ENCODE measurements at places on chromosomes 11 and 22.

DNA sequence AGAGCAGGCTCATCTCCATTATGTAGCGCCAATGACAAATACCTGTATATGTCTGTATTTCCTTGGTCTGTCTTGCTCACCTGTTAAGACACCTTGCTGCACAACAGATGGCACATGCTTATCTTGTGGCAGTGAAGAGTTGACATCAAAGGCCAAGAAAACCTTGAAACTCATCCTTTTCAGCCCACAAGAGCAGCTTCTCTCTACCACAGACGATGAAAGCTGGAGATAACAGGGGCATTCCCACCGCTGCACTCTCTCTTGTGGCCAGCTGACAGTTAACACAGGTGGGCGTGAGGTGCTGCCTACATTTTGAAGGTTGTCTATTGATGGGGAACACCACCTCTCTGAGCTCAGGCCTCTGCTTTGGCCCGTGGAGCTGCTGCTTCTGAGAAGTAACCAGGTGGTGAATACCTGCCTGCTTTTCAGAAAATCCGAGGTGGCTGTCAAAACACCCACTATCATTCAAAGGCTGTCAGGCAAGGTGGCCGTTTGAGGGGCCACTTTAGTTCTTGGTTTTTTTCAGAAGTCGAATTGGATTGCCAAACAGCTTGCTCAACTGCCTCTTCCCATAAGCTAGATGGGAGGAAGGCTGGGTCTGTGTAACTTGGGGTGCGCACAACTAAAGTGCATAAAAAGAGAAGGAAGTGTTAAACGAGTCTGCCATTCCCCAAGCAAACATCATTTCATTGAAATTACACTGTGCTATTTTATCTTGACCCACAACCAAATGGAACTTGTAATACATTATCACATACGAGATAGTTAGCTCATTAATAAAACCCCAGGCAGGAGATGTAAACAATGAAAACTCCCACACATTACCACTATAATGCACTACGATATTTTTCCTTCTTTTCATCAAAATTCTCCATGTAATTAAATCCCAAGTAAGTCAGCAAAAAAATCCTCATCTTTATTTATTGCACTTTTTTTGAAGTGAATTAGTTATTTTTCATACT, 87.1 kb upstream of the RAG2 start:
- no peak for DNase-seq
- no peaks in the 10 kb centered on the region for H3K4me1 ChIP-seq
- no peaks in the 10 kb centered on the region for H3K36me3 ChIP-seq
- no peak overlapping the region for H3K27ac ChIP-seq
- H3K4me3 ChIP-seq, result no peak overlapping the region
- H3K27me3 ChIP-seq, result no peaks in the 10 kb centered on the region

DNA sequence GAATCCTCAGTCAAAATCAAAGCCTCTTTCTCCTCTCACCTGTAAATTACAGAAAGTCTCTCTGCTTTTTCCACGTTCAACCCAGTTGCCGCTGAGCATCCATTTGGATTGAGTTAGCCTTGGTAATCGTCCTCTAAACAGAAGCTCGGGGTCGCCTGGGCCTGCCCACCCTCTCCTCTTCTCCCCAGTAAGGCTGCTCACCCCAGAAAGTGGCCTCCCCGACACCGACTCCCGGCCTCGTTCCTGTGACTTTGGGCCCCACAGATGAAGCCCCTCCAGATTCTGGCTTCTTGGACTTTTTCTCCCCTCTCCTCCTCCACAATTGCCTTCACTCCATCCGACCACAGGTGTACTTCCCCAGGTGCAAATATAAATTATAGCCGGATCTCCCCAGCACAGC, 1500.0 kb downstream of the BRD1 start:
- H3K36me3 ChIP-seq, result no peaks in the 10 kb centered on the region
- no peak overlapping the region for H3K27ac ChIP-seq
- no peaks in the 10 kb centered on the region for H3K4me1 ChIP-seq
- peaks cover 1% of the 10 kb centered on the region for H3K27me3 ChIP-seq
- DNase-seq, result peak; percentile 41

- H3K36me3 ChIP-seq, result no peaks in the 10 kb centered on the region
- no peaks in the 10 kb centered on the region for H3K4me1 ChIP-seq
- H3K4me3 ChIP-seq, result no peak overlapping the region
- no peak for DNase-seq
These were observed 70.2 kb downstream of the SCN3B start for GRCh38 chr11:123584186-123584585.

- H3K27ac ChIP-seq, result no peak overlapping the region
- no peaks in the 10 kb centered on the region for H3K4me1 ChIP-seq
- no peak overlapping the region for H3K4me3 ChIP-seq
- peak; percentile 45 for DNase-seq
- no peaks in the 10 kb centered on the region for H3K27me3 ChIP-seq
- no peaks in the 10 kb centered on the region for H3K36me3 ChIP-seq
These were observed 46.6 kb downstream of the OTOG start for GRCh38 chr11:17593466-17594245.

DNA sequence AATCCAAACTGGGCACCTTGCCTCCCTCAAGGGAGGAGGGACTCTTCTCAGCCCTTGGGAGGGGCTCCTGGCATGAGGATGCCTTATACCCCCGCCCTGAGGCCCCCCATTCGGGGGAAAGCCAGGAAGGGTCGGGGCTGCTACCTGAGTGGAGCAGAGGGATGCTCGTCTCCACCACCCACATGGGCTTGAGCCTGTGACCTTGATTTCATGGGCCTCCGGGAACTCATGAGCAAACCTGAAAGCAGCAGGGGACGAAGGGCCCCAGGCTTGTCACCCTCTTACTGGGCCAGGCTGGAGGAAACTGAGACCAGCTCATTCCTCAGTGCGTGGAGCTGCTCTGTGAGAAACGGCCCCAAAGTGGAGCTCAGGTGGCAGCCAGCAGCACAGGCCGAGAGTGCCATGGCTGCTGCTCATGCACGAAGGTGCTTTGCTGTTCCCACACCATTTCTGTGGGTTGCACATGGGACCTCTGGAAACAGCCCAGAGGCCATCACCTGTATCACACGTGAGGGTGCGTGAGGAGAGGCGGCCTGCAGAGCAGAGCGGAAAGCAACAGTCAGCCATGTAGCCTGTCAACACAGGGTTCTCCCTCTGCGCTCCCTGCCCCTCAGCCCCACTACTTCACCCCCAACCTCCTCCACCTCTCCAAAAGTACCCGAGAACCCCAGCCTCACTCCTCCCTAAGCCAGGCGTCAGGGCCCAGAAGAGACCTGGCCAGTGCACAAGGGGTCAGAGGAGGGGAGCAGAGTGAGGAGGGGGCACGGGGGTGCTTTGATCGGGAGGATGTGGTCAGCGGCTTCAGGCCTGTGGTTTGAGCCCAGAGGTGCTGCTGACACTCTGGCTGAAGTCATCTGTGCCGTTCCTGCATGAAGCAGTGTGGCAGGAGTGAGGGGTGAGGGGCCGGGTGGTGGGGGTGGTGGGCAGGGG, 14.1 kb upstream of the IL2RB start:
- no peak for DNase-seq
- H3K36me3 ChIP-seq, result no peaks in the 10 kb centered on the region
- no peaks in the 10 kb centered on the region for H3K27me3 ChIP-seq
- no peak overlapping the region for H3K27ac ChIP-seq
- H3K4me3 ChIP-seq, result no peak overlapping the region

Data from left lung (tissue), 14 donors.